Right ventricle myocardium superior (tissue), 1 donor: ENCODE measurements at places on chromosomes 4 and X.

DNA sequence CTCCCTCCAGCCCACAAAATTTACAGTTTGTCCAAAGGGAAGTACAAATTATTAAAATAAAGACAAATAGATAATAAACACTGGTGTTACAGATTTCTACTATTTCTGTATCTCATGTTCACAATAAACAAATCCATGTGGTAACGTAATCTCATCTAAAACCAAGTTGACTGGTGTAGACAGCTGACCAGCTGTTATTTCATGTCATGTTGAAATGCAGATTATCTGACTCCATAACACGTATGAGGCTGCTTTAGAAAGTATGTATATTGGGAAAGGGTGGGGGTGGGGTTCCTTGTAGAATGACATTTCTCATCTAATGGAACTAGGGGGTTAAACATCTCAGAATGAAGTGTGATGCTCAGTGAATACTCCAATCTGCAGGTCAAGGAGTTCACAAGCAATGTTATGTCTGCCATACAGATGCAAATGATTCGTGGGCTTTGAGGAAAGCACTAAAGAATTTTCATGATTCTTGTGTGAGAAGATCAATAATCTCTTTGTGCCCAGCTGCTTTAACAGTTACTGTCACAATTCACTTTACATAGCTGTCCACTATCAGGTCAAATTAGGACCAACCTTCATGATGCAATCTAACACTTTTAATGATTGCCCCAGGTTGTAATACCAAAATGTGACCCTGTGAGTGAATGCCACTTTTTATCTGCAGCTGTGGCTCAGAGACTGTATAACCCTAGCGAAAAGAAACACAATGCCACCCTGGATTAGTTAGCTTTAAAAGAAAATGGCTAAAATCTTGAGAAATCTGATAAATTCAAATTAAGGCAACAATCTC, 114.0 kb downstream of the ENOX2 start:
- no peak for DNase-seq

GRCh38 chr4:76755756-76756155, 142.2 kb downstream of the SOWAHB start:
- DNase-seq = no peak

GRCh38 chr4:1288786-1289185, 905 bp upstream of the MAEA start:
- DNase-seq = no peak

DNA sequence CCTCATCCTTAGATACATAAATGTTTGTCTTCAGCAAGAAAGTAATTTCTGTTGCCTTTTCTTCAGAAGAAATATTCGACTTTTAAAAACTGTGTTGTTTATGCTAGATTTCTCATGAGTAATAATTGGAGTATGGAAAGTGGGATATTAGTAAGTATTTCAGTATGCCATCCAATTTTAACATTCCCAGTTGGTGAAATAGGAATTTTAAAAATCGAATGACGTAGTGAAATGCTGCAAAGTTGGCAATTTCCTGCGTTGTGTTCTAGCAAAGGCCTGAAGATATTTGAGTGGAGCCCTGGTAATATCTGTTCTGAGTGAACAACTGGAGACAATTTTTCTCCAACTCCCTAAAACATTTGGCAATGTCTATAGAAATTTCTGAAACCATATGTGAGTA, 190.1 kb downstream of the ZNF330 start:
- DNase-seq = no peak

GRCh38 chr4:6527683-6528595, 47.0 kb upstream of the MAN2B2 start:
- DNase-seq = no peak

- no peak for DNase-seq
Observed at GRCh38 chr4:17961249-17961648, 60.3 kb downstream of the LCORL start.

DNA sequence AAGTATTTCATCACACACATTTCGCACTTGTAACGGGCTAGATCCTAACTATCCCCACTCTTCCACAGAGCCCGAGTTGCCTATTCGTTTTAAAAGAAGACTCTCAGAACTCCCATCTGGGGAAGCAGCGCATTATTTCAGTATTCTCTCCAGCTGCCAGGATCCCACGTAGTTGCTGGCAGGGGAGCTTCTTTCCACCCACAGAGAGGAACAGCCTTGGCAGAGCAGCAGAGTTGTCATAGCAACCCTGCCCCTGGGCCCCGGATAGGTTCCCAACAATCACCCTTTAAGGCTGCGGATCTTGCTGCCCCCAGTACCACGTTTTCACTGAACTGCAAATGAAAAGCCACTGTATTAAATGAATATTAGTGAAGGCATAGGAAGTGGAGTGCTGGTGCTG, 106.7 kb downstream of the GPM6A start:
- DNase-seq = no peak
